ENCODE measurements at places on chromosomes 13 and 19.
A peak's percentile ranks its signal among the peaks of the same experiment; 100 is the strongest.

GRCh38 chr19:13978351-13979243 lies 26.3 kb downstream of the DCAF15 start:
- no peak for DNase-seq

DNA sequence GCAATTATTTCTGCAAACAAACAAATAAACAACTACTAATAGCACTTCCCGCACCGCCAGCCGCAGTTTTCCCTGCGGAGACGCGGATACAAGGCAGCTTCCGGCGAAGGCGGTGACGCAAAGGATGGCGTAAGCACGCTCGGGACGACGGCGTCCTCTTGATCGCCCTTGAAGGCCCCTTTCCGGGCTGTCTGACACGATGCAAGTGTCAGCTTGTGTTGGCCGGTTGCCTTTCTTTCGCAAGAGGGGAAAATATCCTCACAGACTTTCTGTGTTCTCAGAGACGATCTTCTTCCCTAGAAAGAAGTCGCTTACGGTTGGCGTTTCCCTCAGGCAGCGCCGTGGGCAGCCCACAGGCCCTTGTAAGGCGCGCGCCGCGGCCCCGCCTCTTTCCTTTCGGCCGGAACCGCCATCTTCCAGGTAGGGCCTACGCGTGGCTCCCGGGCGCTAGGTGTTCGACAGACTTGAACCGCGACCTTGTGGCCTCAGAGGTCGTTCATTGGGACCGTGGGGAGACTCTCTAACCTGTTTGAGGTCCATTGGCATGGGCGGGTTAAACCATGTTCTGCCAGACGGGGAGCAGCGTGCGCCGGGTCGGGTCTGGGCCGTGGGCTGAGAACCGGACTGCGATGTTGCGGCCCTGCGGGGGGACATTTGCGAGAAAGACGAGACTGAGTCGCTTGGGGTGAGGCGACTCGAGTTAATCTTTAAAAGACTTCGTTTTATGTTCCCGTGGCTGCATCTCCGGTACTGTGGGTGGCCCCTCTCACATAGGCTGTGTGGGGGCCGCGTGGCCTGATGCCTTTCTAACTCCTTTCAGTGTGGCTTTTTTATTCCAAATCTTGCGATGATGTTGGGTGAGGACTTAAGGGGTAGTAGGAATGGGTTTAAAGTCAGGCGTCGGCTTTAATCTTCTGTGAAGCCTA lies at the start of gene RPL21:
TSS of gene RPL21 (plus strand) at position 393 of the 926 bp plus-strand sequence. CDS start 2,219 bp downstream, outside the sequence.
- peak; percentile 93 for DNase-seq

- DNase-seq = peak; percentile 63
Observed at GRCh38 chr19:48480558-48481500, 11.7 kb downstream of the CYTH2 start.

DNA sequence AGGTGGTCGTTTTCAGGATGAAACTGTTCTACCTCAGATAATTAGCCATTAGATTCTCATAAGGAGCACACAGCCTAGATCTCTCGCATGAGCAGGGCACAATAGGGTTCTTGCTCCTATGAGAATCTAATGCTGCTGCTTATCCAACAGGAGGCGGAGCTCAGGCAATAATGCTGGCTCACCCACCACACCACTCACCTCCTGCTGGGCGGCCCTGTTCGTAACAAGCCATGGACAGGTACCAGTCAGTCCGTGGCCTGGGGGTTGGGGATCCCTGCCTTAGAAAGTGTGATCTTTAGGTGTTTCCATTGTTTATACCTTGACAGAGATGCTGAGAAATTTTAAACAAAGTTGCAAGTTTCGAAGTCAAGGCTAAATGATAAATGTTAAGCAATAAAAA lies 344.6 kb upstream of the HTR2A start:
- no peak for DNase-seq

- DNase-seq = no peak
Observed at GRCh38 chr19:7069904-7070226, 362 bp downstream of the ZNF557 start.

DNA sequence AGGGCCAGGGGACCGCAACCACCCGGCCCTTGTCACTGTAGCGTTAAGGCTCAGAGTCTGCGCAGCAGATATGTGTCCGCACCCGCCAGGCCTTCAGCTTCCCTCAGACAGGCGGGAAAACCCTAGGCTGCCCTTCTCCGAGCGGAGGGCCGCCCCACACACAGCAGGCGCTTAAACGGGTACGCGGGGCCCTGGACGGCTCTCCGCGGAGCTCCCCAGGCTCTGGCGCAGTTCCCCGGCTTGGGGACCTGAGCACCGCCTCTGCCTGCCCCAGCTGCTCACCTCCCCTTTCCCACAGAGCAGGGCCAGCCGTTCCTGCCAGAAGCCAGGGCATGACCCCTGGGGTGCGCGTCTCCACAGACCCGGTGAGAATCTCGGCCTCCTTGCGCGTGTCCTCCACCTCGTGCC lies 593 bp downstream of the ZNF135 start:
- DNase-seq = no peak

GRCh38 chr13:42320375-42320787 lies 48.4 kb downstream of the AKAP11 start:
- no peak for DNase-seq

DNA sequence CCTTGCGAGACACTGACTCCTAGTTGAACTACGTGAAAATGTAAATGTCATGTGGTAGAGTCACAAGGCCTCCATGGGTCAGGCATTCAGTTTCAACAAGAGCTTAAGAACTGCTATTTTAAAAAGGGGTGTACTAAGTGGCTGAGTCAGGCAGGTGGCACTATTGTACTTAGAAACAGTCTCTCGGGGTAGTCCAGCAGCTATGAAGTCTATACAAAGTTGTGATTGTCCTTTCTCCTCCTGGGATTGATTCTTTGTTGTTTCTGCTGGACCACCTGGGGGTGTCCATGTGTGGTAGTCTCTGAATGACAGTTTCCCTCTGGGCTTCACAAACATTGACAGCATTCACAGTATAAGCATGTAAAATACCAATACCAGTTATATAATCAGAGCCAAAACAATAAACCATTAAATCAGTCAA lies 33.0 kb downstream of the UGGT2 start:
- DNase-seq = peak; percentile 14

DNA sequence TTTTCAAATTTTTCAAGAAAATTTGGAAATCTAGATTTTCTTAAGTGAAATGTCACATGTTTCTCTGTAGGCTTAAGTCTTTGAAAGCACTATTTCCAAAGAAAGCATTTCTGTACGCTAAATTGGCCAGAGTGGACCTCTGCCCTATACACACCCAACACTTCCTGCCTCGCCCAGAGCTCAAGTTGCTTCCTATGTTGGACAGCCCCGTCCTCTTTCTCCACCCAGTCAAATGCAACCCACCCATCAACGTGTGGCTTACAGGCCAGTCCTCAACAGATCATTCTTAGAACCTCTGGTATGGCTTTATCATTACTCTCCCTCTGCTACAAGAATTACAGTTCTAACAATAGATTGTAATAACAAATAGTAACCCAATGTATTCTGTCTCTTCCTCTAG lies 24.2 kb downstream of the KLF12 start:
- no peak for DNase-seq

DNA sequence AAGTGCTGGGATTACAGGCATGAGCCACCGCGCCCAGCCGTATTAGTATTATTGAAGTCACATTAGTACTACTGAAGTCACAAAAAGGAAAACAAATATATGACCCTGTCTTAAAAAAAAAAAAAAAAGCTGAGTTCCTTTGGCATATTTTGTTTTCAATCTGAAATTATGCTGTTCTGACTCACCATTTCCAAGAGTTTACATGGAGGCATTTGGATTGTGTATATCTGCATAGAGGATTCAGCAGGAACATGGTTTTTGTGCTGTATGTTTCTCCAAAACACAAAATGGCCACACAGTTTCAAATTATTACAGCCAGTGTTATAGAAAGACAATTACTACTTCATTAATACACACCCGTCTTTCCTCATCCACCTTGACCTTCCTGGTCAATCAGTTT lies 103.5 kb upstream of the TSC22D1 start:
- no peak for DNase-seq

DNA sequence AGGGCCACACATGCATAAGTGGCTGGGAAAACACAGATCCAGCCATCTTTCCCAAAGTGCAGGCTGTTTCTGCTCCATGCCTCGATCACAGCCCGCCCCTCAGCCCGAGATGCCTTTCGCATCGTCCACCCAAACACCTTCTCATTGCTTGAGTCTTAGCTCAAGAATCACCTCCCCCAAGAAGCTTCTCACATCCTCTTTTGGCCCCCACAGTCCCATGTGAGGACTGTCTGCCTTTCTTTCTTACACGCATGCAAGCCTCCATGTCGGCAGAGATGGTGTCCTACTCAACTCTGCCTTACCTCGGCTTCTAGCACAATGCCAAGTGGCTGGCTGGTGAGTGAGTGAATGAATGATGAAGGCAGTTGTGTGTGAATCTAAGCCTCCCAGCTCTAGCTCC lies 18.1 kb upstream of the GSX1 start:
- DNase-seq = no peak

DNA sequence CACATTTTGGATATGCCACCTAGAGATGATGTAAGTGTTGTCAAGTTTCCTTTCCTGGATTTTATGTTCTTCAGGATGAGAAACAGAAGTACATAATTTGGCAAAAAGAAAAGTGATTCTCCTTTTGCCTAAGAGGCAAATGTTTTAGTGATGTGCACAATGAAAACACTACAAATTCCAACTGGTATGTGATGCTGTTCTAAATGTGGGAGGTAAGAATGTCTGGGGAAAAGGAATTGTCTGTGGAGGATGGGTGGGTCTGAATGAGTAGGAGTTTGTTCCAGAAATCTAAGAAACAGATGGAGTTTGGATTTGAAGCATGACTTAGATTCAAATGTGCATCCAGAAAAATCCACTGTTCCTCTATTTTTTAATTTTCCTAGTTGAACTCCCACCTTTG lies 473.6 kb upstream of the SPRY2 start:
- DNase-seq = no peak

DNA sequence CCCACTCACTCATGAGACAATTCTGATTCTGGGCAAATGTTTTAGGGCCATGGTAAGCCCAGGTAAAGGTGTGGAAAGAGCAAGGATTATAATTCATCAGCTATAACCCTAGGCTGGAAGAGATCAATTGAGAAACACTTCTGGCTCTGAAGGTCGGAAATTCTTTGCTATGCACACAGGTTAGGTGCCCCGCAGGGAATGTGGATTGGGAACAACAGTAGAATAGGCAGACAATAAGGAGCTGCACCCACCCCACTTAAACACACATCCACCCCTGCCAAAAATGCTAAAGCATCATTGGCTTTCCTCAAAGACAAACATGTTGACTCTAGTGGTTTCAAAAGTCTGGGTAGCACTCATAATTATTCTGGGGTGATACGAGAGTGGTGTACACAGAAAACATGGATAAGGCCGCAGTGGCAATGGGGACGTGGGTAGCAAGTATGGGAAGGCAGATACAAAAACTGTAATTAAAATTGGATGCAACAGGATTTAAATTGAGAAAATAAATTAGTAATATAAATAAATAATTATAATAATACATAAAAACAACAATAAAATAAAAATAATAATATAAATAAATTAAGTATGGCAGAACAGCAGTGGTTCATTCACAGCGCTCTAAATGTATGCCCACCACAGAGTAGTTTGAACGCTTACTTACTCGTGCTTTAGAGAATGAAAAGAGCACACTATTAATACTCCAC lies 8.6 kb downstream of the EFNB2 start:
- no peak for DNase-seq

DNA sequence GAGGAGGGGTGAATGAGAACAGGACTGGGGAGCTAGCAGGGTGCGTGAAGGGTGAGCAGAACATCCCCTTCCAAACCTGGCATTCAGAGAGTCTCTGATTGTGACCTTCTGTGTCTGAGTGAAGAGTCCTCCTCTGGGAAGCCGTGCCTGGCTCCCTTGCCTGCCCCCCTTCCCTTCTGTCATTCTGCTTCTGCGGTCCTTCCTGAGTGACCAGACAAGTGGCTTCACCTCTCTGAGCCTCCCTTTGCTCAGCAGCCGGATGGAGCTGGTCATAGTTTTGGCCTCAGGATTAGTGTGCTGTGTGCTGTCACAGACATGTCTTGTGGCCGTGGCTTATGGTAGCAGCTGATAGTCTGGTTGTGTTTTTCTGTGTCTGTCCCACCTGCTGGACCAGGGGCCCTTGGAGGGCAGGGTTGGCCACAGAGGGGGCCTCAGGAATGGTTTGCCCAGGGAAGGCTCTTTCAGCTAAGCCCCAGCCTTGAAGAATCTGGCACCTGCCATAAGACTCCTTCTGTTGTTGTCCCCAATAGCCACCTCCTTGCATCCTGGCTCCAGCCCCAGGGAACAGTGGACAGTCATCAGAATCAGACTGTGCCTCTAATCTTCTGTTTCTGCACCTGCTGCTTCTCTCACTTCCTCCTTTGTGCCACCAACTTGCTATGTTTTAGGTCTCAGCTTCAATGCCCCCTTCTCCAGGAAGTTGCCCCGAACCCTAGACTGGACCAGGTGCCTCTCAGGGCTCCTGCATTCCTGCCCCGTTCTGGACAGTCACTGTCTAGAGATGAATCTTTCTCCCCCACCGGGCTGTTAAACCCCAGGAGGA lies 5.9 kb downstream of the CLPTM1 start:
- no peak for DNase-seq

DNA sequence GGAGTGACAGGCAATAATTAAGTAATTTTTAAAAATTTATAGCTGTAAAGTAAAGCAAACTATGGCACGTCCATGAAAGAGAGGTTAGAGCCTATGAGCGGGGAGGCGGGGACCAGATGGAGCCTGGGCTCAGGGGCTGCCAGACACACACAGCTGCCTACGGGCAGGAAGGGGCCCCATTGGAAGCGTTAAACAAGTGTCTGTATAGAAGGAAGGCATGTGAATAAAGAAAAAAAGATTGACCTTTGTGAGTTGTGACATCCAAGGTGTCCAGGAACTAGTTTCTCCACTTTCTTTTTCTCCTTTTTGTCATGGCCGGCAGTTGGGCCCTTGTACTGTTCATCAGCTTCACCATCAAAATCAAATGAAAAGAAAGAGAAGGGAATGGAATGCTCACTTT lies 56.8 kb downstream of the LRCH1 start:
- no peak for DNase-seq

DNA sequence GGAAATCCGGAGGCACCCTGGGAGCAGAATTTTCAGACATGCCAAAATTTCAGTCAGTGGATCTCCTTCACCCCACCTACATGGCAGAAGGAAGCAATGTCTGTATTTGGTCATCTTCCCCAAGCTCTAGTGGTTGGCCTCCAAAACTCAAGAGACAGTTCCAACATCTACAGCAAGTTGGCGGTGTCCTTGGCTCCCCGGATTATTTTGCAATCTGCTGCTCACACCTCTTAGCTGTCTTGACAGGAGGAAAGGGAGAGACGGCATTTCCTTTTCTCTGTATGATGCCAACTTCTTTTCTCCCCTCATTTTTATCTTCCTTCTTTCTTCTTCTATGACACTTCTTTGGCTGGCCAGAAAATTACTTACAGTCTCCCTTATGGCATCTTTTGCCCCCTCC lies 159.9 kb downstream of the SUCLA2 start:
- DNase-seq = no peak

- no peak for DNase-seq
Observed at GRCh38 chr13:35720690-35721554, 244.4 kb upstream of the MAB21L1 start.

DNA sequence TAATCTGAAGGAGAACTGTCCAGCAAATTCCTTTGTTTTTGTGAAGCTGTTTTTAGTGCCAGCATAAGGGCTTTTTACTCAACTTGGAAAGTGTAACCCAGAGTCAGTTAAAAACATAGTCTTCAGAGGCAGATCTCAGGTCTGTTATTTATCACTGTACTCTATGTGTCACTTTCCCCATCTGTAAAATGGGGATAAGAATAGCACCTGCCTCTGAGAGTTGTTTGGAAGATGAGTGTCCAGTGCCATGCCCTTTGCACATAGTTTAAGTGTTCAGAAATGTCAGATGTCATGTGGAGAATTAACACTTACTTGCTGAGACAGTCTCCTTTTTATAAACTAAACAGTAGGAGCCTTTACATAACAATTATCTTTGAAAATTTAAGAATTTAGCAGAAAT lies 27.9 kb downstream of the USPL1 start:
- DNase-seq = no peak

GRCh38 chr13:95957331-95957730 lies 95.9 kb downstream of the UGGT2 start:
- no peak for DNase-seq

All from nucleus accumbens (tissue), 56 donors.